Right ventricle myocardium inferior (tissue), 1 donor: ENCODE measurements at places on chromosomes 4 and X.

DNA sequence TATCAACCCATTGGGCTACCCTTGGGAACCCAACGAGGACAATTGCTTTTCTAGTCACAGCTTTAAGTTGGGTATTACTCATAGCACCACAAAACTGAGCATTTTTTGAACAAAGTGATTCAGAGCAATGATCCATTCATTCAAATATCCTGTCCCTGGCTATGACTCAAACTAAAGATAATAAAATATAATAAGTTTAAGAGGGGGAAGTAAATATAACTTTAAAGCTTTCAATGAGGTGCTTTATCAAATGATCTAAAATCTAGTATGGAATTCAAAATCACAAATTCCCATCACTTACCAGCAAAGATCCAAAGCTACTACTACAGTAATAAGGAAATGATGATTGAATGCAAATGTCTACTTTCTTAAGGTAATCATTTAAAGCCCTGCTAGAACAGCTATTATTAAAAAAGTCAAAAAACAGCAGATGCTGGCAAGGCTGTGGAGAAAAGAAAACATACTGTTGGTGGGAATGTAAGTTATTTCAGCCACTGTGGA lies 39.8 kb upstream of the S100G start:
- DNase-seq: no peak

DNA sequence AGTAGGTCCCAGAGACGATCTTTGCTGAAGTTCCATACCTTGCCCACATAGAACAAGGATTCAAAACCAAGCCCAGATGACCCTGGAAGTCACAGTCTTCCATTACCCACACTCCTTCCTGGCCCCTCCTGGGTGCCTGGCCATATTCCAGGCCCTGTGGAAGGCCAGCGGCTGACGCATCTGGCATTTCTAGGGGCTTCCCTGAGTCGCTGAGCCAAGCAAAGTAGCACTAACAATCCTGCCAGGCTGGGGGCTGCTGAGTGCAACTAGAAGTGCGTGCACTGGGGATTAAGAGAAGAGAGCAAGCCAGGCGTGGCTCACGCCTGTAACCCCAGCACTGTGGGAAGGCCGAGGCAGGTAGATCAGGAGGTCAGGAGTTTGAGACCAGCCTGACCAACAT lies 175.2 kb upstream of the CPEB2 start:
- DNase-seq: no peak

GRCh38 chrX:48086082-48086481 lies 14.6 kb upstream of the ZNF630 start:
- no peak for DNase-seq

- DNase-seq: no peak
Measured at GRCh38 chr4:101678180-101678579, 112.3 kb upstream of the BANK1 start.

DNA sequence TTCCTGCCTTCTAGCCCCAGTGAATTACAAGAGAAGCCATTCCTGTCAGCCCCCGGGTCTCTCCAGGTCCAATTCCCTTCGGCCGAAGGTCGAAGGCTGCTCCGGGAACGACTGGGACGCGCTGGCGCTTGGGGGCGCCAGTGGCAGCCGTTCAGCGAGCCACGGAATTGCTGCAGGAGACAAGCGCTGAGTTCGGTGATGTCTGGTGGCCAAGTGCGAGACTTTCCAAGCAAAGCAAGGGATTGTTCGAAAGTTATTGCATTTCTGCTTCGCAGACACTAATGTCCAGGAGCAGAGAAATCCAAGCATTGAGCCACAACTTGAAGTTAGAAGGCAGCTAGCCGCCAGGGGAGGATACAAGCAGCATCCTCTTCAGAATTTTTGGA lies 1.1 kb upstream of the DKK2 start:
- no peak for DNase-seq

- DNase-seq: no peak
Measured at GRCh38 chr4:35252866-35253265, 991.4 kb downstream of the ARAP2 start.

DNA sequence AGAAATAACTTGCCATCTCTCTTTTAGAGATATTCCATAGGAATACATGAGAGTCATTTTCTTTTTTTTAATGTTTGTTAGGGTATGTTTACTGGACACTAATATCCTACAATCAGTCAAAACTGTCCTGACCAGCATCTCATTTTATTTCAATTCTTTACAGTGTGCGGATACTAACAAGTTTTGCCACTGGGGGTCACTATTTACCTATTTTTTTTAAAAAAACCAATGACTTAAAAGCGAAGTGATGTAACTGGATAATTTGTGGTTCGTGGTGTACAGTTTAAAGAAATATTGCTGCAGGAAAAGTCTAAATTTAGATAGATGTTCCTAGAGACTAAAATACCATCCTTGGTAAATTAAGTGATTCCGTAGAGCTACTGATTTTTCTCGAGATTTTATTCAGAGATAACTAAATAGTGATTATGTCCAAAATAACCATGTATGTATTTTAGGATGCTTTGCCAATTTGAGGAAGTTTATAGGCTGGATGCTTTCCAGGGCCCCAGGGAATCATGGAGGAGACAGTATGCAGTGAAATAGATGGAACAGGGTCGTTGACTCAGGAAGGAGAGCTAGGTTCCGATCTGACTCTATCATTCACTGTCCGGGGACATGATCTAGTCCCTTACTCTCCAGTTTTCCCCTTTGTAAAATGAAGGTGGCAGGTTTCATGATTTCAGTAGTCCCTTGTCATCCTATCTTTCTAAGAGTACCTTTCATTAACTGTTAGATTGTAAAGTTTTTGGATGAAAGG lies 34.0 kb upstream of the GNPDA2 start:
- DNase-seq: no peak
